ENCODE measurements at places on chromosomes 4 and X. TPM values are rescaled to one million over a fixed set of nuclear protein-coding genes. Genes with fewer than 3 reads are reported as not detected.
A peak's percentile ranks its signal among the peaks of the same experiment; 100 is the strongest.

Gene SPANXN3
- not detected for total RNA-seq

Gene PAGE4
- total RNA-seq = not detected

Gene LDOC1
- 3.7 TPM for total RNA-seq

Gene SPANXD
- total RNA-seq = not detected

Gene RHOXF2
- total RNA-seq = not detected

Gene BTC
- total RNA-seq = 0.12 TPM

Gene SH3TC1
- 8.7 TPM for total RNA-seq

Gene PCGF3
- 20.9 TPM for total RNA-seq

Gene TMPRSS11B
- total RNA-seq = not detected

Gene GLOD5
- total RNA-seq = not detected

Gene AMBN
- total RNA-seq = not detected

Gene CEP135
- 2.5 TPM for total RNA-seq

GRCh38 chr4:151952137-151952536 is 191.3 kb upstream of the GATB start:
- DNase-seq = no peak

DNA sequence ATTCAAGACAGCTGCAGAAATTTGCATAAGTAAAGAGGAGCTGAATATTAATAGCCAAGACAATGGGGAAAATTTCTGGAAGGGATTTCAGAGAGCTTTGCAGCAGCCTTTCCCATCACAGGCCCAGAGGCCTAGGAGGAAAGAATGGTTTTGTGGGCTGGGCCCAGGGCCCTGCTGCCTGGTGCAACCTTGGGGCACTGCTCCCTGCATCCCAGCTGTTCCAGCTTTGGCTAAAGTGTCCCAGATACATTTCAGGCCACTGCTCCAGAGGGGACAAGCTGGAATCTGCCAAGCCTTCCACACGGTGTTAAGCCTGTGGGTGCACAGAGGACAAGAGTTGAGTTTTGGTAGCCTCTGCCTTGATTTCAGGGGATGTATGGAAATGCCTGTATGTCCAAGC is 185.6 kb upstream of the SFRP2 start:
- DNase-seq = no peak

- no peak for DNase-seq
Measured at GRCh38 chr4:69787879-69788278, 27.5 kb upstream of the SULT1B1 start.

GRCh38 chr4:121070274-121070673 is 2.1 kb downstream of the NDNF start:
- DNase-seq = no peak

DNA sequence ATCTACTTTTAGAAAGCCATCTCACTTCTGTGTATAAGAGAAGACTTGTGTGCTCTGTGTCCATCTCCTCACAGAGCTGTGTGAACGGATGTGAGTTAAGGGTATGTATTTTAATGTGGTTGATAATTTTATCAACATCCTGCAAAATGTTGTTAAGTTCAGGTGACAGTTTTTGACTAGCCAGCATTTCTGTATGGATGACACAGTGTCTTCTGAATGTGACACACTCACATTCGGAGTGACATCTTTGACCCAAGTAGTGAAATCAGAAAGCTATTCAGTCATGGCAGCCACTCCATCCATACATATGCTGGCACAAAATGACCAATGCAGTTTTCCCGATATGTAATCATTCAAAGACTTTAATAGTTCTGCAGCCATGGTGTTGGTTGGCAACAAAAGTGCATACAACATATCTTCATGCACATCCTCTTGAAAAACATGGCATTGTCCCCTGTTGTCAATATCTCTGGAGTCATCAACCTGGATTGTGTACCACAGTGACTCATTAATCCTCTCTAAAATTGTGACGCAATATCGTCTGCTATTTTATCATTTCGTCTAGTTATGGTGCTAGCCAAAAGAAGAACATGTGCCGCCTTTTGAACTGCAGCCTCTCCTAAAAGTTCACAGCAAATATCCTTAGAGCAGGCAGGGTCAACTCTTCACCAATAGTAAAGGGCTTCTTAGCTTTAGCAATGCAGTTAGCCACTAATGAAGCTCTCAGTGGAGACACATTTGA is 6.8 kb upstream of the FGF2 start:
- DNase-seq = no peak

- DNase-seq = no peak
Measured at GRCh38 chr4:129236351-129236750, 140.4 kb downstream of the C4orf33 start.

DNA sequence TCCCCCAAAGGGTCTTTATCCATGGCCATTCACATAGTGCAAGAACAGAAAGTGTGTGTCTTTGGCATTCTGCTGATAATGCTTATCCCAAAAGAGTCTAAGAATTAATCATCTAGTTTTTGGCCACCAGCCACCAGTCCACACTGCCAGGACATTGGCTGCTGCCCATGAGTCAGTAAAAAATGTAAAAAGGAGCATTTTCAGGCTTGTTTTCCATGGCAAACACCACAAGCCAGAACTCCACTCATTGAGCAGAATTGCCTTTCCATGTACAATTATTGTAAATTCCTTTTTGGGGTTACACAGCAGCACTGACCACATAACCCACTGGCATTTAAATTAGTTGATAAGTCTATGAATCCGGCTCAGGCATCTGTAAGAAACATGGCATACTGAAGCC is 89.2 kb upstream of the PRDX4 start:
- no peak for DNase-seq

DNA sequence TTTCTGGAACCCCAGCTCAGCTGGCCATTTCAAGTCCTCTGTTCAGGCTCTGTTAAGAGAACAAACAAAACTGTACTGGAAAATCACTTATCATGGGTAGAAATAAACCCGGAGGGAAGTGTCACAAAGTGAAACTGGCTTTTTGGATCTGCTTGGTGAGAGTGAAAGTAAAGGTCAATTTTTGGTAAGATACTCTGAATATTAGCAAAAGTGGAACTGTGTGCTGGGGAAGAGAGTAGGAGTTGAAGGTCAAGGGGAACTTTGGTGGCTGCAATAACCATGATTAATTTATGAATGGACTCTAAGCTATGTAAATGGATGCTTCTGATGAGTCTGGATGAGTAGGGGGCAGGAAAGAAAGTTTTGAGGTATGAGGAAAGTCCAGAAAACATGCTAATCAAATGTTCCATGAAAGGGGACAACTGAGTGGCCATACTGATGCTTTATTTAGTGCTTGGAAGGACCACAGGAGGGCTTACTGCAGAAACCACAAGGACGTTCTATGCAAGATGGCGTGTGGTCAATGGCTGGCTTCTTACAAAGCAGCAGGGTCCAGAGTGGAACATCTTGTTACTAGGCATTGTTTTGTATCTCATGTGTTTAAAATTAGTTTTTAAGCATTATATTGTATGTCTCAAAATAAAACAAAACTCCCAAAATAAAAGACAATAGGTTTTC is 36.8 kb upstream of the TNIP3 start:
- no peak for DNase-seq

GRCh38 chr4:183563874-183564273 is 59.0 kb downstream of the ING2 start:
- DNase-seq = no peak

GRCh38 chr4:118396881-118397622 is 44.2 kb upstream of the PRSS12 start:
- no peak for DNase-seq

DNA sequence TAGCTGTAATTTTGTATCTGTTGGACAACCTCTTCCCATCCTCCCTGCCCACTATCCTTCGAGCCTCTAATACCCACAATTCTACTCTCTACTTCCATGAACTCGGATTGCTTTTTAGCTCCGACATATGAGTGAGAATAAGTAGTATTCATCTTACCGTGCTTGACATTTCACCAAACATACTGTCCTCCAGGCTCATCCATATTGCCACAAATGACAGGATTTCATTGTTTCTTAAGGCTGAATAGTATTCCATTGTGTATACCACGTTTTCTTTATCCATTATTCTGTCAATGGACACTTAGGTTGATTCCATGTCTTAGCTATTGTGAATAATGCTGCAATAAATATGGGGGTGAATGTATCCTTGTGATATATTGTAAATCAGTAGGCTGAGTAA is 26.4 kb upstream of the TTC29 start:
- no peak for DNase-seq

DNA sequence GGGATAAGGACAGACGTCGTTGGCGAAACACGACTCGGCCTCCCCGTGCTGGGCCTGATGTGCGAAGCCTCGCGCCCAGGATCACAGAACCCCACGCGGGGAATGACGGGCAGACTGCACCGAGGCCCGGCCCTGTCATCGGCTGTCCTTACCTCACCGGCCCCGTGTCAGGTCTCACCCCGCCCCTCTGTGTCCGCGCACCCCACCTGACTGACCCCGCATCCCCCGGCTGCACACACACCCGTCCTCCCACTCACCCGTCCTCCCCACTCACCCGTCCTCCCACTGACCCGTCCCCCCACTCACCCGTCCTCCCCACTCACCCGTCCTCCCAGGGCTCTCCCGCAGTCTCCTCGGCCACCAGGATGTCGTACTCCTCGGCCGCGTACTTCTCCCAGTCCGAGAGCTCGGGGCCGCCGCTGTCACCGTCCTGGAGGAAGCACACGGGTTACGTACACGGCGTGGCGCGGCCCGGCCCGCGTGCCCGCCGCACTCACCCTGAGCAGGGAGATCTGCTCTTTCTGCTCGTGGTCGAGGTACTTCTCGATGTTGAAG is 19.8 kb upstream of the GTPBP6 start:
- peak; percentile 22 for DNase-seq

DNA sequence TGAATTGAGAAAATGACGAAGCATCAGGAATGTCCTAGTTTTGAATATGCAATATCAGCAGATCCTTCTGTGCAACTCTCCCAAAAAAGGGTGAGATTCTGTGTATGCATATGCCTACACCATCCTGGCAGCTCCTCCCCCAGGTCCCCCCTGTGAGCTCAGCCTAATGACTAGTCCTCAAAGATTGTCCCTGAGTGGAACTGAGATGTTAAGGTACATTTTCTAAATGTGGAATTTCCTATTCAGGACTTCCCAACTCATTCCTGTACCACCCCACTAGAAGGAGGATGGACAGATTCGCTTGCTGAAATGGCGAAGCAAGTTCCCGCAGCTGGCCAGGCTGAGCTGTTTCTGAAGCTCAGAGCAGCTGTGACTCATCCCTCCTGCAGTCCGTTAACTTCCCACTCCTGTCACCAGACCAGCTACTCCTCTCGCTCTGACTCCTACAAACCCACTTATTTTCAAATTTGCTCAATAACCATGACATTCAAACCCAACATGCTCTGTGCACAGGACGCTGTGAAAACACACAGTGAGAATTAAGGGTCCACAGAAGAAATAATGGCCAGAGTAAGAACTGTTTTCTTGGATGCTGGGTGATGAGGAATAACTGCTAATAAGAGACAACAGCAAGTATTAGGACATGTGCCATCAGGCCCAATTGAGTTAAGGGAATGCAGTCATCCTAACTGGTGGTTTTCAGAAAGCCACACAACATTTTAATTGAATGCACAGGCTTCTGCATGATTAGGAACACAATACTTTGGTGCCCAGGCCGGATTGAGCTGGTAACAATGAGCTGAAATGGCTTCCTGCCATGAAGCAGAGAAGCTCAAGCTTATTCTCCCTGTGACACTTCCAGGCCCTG is 40.0 kb upstream of the IRF2 start:
- peak; percentile 71 for DNase-seq

DNA sequence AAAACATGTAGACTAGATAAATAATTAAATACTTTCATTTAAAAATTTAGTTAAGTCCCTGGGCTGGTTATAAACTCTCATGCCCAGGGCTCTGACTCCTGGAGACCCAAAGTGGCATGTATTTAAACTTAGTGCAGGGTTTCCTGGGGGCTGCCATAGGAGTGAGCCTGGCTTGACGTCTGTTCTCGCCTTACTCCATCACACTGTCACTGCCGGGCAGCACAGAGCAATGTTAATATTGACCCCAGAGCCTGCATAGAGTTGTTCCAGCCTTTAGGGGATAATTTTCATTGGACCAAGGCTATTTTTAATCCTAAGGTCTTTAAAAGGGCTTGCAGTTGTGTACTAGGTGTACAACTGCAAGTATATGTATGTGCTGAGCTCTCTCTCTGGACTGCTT is 31.2 kb downstream of the KIAA0232 start:
- DNase-seq = no peak

DNA sequence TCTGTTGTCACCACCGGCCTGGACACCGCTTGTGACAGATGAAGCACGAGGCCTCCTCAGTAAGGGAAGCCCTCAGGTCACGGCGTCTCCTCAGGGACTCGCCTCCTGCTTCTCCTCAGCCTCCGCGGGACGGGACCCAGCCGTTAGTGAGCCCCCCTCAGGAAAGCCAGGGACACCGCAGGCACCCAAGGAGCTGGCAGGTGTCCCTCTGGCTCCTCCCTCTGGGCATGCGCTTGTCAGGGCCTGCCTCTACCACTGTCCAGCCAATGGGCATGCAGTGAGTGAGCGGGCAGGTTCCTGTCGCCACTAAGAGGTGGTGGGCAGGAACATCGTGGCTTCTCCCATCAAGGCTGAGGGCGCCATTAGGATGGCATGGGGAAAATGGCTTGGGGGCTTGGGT is 23.5 kb upstream of the CT55 start:
- no peak for DNase-seq
